Activated CD8-positive, alpha-beta memory T cell treated with anti-CD3 and anti-CD28 coated beads for 4 hours (primary cell): ENCODE measurements at places on chromosomes 3 and 15.

- DNase-seq: no peak
These were observed at the start of gene FAH for GRCh38 chr15:80152896-80153876. FAH (plus strand) TSS chr15:80152999; CDS start chr15:80153055, 56 bp downstream.

DNA sequence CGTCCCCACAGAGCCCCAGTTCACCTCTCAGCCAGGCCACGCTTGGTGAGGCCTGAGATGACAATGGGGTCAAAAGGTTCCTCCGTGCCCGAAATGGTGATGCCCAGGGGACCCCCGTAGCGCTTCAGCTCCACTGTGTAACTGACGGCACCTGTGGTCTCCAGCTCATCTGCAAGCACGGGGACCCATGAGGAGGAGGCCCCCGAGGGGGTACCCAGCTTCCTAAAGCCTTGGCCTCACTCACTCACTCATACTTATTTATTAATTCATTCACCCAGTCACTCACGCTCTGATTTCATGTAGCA is 30.4 kb downstream of the GRIP2 start:
- DNase-seq: no peak

DNA sequence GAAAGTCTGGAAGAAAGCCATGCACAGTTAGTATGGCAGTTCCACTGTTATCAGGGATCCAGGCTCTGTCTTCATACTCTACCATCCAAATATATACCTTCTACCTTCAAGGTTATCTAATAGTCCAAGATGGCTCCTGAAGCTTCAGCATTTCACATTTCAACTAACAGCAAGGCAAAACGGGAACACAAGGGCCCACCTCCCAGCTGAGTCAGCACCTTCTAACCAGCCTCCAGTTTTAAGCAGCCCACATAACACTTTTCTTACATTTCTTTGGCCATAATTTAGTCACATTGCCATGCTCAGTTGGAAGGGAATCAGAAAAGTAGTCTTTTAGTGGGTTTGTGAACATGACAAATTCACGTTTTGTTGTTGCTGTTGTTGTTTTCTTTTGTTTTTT is 15.4 kb upstream of the MSL2 start:
- no peak for DNase-seq

- no peak for DNase-seq
These were observed 21.1 kb upstream of the EXOG start for GRCh38 chr3:38474928-38475605.

GRCh38 chr15:40992241-40992741 is 39.0 kb downstream of the CHAC1 start:
- no peak for DNase-seq

DNA sequence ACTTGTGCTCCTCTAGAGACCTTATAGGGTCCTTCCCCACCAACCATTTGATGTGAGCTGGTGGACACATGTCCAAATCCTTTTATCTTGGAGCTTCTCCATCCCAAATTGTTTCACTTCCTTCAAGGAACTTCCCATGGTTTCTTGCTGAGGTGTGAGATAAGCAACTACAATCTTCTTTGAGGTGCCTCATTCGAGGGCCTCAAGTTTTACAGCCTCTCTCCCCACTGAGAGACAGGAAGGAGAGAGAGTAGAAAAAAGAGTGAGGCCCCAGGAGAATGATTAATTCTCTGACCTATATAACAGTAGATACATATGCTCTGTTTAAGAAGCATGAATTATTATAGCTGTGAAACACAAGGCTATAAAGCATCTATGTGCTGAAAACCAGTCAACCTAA is 70.5 kb downstream of the SUMF1 start:
- DNase-seq: no peak

- DNase-seq: no peak
These were observed 12.3 kb upstream of the CLDN16 start for GRCh38 chr3:190375671-190376070.

- no peak for DNase-seq
These were observed 34.8 kb downstream of the DENND4A start for GRCh38 chr15:65757256-65757655.

- DNase-seq: no peak
These were observed 603.6 kb upstream of the NR2F2 start for GRCh38 chr15:95726891-95727290.

- DNase-seq: no peak
These were observed 66.9 kb downstream of the TLE3 start for GRCh38 chr15:70030851-70031250.

GRCh38 chr15:31867536-31868442 is 162.5 kb upstream of the CHRNA7 start:
- no peak for DNase-seq

DNA sequence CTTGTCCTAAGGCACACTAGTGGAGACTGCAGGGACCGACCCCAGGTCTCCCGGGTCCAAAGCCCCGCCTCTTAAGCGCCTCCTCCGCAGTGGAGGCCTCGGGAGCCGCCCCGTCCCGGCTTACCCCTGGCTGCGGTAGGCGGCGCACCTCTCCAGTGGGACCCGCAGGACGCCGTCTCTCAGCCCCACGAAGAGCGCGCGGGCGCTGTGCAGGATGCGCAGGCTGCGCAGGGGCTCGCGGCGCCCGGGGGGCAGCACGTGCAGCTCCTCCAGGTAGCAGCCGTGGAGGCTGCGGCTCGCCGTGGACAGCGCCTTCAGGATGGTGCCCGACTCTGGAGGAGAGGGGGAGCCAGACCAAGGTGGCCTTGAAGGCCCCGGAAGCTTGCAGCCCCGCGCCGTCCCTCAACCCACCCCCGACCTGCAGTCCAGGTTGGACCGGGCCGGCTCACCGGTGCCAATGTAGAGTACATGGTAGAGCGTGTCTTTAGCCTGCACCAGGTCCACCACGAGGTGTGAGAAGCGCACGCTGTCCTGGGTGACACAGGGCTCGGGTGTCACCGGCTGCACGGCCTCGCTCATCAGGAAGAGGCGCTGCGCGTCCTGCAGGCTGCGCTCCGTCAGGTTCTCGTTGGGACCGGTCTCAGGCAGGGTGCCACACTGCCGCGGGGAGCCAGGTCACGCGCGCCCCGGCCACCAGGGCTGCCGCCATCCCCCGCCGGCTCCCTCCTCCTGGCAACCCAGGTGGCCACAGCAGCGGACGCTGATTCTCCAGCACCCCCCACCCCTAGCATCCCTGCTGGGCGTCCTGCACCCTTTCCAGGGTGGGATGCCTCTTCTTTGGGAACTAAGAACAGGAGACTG is 105.5 kb downstream of the SEMA5B start:
- DNase-seq: no peak

GRCh38 chr3:99714146-99714545 is 75.8 kb downstream of the COL8A1 start:
- DNase-seq: no peak

DNA sequence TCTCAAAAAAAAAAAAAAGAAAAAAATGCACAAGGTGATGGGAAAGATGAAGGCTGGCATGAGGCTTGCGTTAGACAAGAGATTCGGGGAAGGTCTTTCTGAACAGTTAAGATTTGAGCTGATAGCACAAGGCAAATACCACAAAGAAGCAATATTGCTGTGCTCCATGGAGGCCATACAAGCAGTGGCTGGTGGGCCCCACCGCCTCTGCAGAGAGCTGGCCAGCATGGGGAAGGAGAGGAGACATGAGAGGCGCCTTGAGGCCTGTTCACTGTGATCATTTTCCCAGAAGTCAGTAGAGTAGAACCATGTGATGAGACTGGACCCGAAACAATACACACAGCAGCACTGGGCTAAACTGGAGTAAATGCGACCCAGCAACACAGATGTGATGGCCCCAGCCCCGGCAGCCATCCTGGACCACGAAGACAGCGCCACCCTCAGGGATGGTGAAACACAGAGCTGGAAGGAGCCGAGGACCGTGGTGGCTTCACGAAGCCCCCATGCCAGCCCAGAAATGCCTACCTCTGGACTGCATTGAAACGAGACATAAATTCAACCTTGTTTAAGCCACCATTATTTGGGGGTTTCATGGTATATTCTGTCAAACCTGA is 5.5 kb downstream of the XXYLT1 start:
- no peak for DNase-seq
